ENCODE measurements at places on chromosomes 7 and 10. TPM values are rescaled to one million over a fixed set of nuclear protein-coding genes. Genes with fewer than 3 reads are reported as not detected.

The PRR15 gene
- 4.7 TPM for polyA plus RNA-seq

The CFAP70 gene
- polyA plus RNA-seq: 11.7 TPM

The ANKRD1 gene
- polyA plus RNA-seq: 0.81 TPM

The C10orf67 gene
- polyA plus RNA-seq: 3.0 TPM

The ARMC10 gene
- 56.4 TPM for polyA plus RNA-seq

The POU6F2 gene
- polyA plus RNA-seq: 0.18 TPM
